ENCODE measurements at places on chromosomes 5 and 9.
A peak's percentile ranks its signal among the peaks of the same experiment; 100 is the strongest.

DNA sequence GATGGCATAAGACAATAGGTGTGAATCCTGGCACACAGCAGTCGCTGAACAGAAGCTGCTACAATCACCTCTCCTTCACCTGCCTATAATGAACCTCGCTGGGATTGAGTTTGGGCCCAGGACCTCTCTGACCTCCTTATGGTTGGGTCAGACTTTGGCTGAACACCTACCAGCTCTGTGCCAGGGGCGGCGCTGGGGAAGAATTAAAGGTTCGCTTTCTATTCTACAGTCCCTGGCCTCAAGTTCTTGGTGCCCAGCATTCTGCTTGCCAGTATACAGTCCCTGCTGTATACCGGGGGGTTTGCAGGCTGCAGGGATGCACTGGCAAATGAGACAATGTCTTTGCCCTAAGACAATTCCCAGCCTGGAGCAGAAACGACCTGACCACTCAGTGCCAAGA, 895 bp upstream of the STRBP start:
- H3K4me3 ChIP-seq = peak overlapping the region; percentile 66
- no peaks in the 10 kb centered on the region for H3K27me3 ChIP-seq
- no peak for DNase-seq
- H3K36me3 ChIP-seq = no peaks in the 10 kb centered on the region
- peaks cover 15% of the 10 kb centered on the region for H3K4me1 ChIP-seq
- H3K27ac ChIP-seq = peak overlapping the region; percentile 31

GRCh38 chr5:149002761-149003689, 59.8 kb downstream of the SH3TC2 start:
- no peak overlapping the region for H3K27ac ChIP-seq
- DNase-seq = peak; percentile 72
- no peaks in the 10 kb centered on the region for H3K27me3 ChIP-seq
- H3K4me1 ChIP-seq = peaks cover 9% of the 10 kb centered on the region
- no peaks in the 10 kb centered on the region for H3K36me3 ChIP-seq

DNA sequence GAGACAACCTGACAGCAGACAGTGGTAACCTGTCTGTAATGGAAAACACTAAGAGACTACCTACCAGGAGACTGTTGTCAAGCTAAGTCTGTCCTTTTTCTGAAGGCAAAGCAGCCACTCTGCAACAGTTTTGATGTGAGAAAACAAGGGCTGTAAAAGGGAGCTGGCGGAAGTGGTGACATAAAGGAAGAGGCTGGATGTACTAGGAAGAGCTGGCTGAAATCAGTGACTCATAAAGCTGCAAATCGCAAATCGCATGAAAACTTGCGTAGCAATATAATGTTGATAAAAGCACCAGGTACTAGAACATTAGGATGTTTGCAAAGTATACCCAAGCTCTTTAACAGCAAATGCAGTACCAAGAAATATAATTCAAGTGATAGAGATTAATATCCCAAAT, 1.4 kb downstream of the NSUN2 start:
- no peak for DNase-seq
- H3K27me3 ChIP-seq = no peaks in the 10 kb centered on the region
- no peak overlapping the region for H3K4me3 ChIP-seq
- peaks cover 48% of the 10 kb centered on the region for H3K4me1 ChIP-seq
- no peaks in the 10 kb centered on the region for H3K36me3 ChIP-seq

DNA sequence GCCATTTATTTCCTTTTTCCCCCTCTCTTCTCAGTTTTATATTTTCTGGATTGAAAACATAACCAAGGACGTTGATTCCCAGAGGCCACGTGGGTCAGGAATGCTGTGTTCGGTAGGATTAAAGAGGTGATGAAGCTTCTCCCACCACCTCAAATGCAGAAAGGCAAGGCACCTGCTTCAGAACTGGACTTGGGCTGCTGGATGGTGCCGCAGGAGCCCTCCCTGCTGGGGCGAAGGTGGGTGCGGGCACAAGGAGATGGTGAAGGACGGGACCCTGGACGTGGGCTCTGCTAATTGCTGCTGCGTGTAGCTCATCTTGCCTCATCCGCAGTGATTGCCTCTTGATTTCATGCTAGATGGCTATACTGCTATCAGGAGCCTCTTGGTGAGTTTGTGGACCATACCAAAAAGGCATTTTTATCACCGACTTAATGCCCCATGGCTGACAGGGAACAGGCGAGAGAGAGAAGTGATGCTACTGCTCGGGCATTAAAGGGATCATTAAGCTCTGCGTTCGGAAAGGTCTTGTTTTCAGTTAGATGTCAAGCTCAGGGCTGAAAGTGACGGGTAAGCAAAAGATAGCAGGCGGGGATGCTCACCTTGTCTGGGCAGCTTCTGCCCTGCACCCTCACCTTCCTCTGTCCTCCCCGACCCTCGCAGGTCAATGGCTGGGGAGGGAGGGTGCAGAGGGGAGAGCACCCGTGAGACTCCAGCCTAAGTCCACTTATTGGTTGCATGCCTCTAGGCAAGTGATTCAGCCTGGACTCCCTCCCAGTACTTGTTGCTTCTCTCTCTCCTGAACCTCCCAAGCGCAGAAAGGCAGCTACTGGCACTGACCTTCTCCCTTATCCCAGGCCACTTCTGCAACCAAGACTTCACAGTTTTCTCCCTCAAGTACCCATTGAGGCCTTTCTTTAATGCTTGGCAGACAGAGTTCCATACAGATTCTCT, 71.6 kb upstream of the FSTL4 start:
- H3K4me3 ChIP-seq = no peak overlapping the region
- peak; percentile 43 for DNase-seq
- H3K27ac ChIP-seq = no peak overlapping the region
- no peaks in the 10 kb centered on the region for H3K27me3 ChIP-seq
- H3K36me3 ChIP-seq = no peaks in the 10 kb centered on the region
- H3K4me1 ChIP-seq = no peaks in the 10 kb centered on the region

DNA sequence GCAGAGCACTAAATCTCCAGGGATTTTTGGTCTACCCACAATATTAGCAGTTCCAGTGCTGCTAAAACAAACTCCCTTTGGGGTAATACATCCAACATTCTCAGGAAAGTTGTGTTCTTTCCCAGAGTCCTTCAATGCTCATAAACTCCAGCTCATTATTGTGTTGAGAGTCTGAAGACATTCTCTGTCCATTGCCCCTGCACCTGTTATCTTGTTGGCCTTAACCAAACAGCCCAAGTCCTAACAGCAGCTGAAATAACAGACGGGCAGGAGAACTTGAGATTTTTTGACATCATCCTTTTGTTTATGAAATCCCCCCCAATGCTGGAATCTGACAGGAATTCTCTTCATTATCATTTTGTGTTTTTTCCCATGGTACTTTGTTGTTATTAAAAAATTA, 110.8 kb downstream of the PAPPA start:
- H3K36me3 ChIP-seq = no peaks in the 10 kb centered on the region
- no peak overlapping the region for H3K4me3 ChIP-seq
- no peaks in the 10 kb centered on the region for H3K27me3 ChIP-seq
- no peak for DNase-seq
- H3K27ac ChIP-seq = no peak overlapping the region

- no peak for DNase-seq
- no peaks in the 10 kb centered on the region for H3K36me3 ChIP-seq
- no peaks in the 10 kb centered on the region for H3K27me3 ChIP-seq
- H3K4me3 ChIP-seq = no peak overlapping the region
- H3K4me1 ChIP-seq = peaks cover 18% of the 10 kb centered on the region
These were observed 1.5 kb downstream of the RMRP start for GRCh38 chr9:35656348-35656747.

DNA sequence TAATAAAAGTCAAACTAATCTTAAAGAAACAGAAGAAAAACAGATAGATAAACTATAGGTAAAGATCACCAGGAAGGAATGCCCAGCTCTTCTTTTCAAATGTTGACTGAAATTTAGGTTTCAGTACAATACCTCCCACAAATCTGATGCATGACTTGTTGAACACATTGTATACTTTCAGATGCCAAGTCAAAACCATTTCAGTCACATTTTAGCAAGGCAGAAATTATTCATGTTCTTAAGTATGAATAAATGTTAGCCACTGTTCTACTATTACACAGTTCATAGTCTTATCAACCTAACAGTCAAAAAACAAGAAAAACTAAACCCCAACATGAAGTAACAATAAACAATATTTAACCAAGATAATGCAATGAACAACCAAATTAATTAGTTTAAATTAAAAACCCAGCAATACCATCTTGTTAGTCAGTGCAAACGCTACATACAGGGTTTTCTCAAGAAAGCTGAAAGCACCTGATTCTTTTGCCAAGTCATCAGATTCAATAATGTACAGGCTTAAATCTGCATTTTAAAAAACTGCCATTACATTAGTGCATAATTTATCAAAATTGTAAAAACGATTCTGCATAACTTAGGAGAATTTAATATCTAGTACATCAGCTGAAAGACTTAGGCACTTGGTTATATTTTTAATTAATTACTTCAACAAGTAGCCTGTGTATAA, 20.0 kb upstream of the PDCL start:
- no peak overlapping the region for H3K4me3 ChIP-seq
- DNase-seq = no peak
- no peaks in the 10 kb centered on the region for H3K4me1 ChIP-seq
- no peaks in the 10 kb centered on the region for H3K27me3 ChIP-seq
- H3K27ac ChIP-seq = no peak overlapping the region
- no peaks in the 10 kb centered on the region for H3K36me3 ChIP-seq

DNA sequence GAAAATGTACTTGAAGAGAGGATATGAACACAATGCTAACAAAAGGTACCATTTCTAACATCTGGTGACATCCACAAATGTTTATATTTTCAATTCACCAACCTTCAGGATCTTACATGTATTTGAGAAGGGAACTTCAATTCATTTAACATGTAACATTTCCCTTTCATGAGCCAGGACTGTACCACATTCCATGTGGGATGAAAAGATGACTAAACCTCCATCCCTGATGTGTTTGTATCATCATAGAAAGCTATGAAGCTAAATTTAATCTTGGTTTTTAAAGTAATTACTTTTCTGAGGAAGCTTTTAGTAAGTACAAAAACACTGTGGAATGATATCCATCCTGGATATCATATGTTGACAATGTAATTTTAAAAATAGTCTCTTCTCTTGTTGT, 78.2 kb upstream of the GNA14 start:
- no peaks in the 10 kb centered on the region for H3K4me1 ChIP-seq
- no peaks in the 10 kb centered on the region for H3K27me3 ChIP-seq
- DNase-seq = no peak
- H3K27ac ChIP-seq = no peak overlapping the region
- no peak overlapping the region for H3K4me3 ChIP-seq

DNA sequence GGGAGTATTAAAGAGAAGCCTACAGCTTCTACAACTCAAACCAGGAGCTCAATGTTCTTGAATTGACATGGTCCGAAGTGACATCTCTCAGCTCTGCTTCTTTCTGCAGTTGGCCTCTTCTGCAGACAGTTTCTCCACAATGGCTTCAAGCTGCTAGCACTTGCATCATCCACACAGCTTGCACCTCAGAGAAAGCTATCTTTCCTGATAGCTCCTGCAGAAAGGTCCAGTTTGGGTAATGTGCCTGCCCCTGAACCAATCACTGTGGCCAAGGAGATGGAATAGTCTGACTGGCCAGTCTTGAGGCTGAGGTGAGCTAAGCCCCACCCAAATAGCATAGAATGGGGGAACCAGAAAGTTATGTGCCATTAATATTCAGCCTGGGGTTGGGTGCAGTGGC, 95.8 kb upstream of the ABCA1 start:
- H3K36me3 ChIP-seq = no peaks in the 10 kb centered on the region
- H3K27ac ChIP-seq = no peak overlapping the region
- H3K4me3 ChIP-seq = no peak overlapping the region
- H3K27me3 ChIP-seq = no peaks in the 10 kb centered on the region
- no peaks in the 10 kb centered on the region for H3K4me1 ChIP-seq

DNA sequence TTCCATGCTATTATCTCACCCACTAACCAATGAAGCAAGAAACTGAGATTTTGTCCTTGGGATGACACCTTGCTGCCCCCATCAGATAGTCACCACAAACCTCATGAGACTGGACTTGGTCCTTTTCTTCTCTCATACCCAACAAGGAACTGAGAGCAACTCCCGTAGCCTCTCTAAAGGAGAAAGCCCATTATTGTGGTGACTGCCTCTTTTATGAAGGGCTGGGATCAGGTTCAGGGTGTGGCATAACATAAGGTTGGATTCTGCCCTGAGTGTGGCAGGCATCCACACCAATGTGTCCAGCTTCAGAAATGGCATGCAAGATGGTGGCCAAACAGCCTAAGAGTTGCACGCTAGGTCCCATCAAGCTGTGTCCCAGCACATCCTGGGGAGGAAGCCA, 1.3 kb upstream of the ACTL7A start:
- H3K27me3 ChIP-seq = no peaks in the 10 kb centered on the region
- no peak overlapping the region for H3K4me3 ChIP-seq
- H3K4me1 ChIP-seq = no peaks in the 10 kb centered on the region
- H3K36me3 ChIP-seq = no peaks in the 10 kb centered on the region
- no peak overlapping the region for H3K27ac ChIP-seq

- no peak overlapping the region for H3K27ac ChIP-seq
- H3K4me1 ChIP-seq = no peaks in the 10 kb centered on the region
- DNase-seq = no peak
- no peak overlapping the region for H3K4me3 ChIP-seq
- H3K36me3 ChIP-seq = no peaks in the 10 kb centered on the region
These were observed 63.2 kb upstream of the FSTL4 start for GRCh38 chr5:133675376-133676154.

GRCh38 chr5:163631856-163632255, 126.4 kb downstream of the MAT2B start:
- DNase-seq = no peak
- H3K36me3 ChIP-seq = no peaks in the 10 kb centered on the region
- no peak overlapping the region for H3K27ac ChIP-seq
- H3K4me1 ChIP-seq = no peaks in the 10 kb centered on the region
- H3K27me3 ChIP-seq = no peaks in the 10 kb centered on the region
- H3K4me3 ChIP-seq = no peak overlapping the region

- H3K27me3 ChIP-seq = no peaks in the 10 kb centered on the region
- no peak for DNase-seq
- H3K4me3 ChIP-seq = no peak overlapping the region
These were observed 26.8 kb downstream of the ASS1 start for GRCh38 chr9:130471411-130472183.

- H3K36me3 ChIP-seq = no peaks in the 10 kb centered on the region
- no peak for DNase-seq
- H3K4me3 ChIP-seq = no peak overlapping the region
- H3K27ac ChIP-seq = no peak overlapping the region
- no peaks in the 10 kb centered on the region for H3K4me1 ChIP-seq
- no peaks in the 10 kb centered on the region for H3K27me3 ChIP-seq
These were observed 306.8 kb downstream of the SPOCK1 start for GRCh38 chr5:137192293-137192743.

Data from vagina (tissue), 2 donors.